ENCODE measurements at places on chromosomes 7 and 10.

GRCh38 chr10:6840201-6840691 lies 260.2 kb upstream of the PRKCQ start:
- no peaks in the 10 kb centered on the region for H3K4me1 ChIP-seq
- no peak overlapping the region for H3K4me3 ChIP-seq
- no peaks in the 10 kb centered on the region for H3K27me3 ChIP-seq
- H3K27ac ChIP-seq, result no peak overlapping the region
- DNase-seq, result no peak

DNA sequence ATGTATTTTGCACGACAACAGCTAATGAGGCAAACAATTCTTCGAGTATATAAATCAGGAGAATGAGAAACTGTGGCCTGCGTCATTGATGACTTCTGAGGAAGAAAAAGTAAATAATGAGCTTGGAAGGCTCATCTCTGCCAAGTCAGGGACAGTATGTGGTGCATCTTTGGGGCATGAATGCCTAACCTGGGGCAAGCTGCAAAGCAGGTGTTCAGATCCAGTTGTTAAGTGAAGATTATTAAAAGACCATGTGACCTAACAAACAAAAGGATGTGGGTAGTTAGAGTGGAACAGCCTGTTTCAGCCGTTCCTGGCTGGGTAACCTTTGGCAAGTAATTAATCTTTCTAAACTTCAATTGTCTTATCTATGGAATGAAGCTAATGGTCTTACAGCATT lies 93.0 kb downstream of the LYZL2 start:
- no peak for DNase-seq
- no peaks in the 10 kb centered on the region for H3K27me3 ChIP-seq

DNA sequence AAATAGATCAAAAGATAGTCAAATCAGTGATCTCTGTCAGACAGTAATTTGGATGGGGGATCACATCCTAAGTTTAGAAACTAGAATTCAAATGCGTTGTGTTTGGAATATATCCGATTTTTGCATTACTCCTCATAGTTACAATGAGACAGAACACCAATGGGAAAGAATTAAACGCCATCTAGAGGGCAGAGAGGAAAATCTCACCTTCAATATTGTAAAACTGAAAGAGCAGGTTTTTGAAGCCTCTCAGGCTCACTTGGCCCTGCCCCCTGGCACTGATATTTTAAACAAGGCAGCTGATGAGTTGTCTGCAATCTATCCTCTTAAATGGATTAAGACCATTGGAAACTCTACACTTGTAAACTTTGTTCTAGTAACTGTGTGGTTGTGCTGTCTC lies 17.7 kb downstream of the FRG2B start:
- no peak overlapping the region for H3K27ac ChIP-seq
- no peaks in the 10 kb centered on the region for H3K4me1 ChIP-seq
- no peaks in the 10 kb centered on the region for H3K36me3 ChIP-seq

DNA sequence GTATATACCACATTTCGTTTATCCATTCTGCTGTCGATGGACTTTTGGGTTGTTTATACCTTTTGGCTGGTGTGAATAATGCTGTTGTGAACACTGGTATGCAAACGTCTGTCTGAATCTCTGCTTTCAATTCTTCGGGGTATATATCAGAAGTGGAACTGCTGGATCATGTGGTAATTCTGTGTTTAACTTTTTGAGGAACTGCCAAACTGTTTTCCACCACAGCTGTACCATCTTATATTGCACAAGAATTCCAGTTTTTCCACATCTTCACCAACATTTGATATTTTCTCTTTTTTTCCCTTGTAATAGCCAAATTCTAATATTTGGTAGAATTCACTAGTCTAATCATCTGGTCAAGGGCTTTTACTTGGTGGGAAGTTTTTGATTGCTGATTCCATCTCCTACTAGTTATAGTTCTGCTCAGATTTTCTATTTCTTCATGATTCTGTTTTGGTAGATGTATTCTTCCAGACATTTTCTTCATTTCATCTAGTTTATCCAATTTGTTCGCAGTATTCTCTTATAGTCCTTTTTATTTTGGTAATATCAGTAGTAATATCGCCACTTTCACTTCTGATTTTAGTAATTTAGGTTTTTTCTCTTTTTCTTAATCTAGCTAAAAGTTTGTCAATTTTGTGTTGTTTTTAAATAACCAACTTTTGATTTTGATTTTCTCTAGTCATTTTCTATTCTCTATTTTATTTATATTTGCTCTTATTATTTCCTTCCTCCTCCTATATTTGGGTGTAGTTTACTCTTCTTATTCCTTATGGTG lies 271.2 kb downstream of the ZEB1 start:
- H3K36me3 ChIP-seq, result no peaks in the 10 kb centered on the region
- H3K4me3 ChIP-seq, result no peak overlapping the region
- no peak for DNase-seq
- H3K4me1 ChIP-seq, result peaks cover 4% of the 10 kb centered on the region
- H3K27ac ChIP-seq, result no peak overlapping the region

DNA sequence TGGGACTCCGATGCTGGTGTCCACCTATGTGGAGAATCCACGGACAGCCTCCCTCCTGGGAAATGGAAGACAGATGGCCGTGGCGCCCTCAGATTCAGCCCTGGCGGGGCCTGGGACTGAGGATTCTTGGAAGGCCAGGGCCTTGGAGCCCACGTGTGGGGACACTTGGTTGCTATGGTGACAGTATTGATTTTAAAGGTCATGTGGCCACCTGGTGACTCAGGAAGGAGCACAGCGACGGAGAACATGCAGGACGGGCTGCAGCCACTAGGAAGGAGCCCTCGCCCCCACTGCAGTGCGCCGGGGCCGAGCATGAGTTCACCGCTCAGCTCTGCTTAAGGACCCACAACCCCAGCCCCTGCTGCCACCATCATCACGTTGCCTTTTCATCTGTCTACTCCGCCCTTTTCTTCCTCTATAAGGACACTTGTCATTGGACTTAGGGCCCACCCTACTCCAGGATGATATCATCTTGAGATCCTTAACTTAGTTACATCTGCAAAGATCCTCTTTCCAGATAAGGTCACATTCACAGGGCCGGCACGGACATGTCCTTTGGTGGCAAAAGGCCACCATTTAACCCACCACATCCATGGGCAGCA lies 3.7 kb upstream of the STK32C start:
- peaks cover 3% of the 10 kb centered on the region for H3K4me1 ChIP-seq
- DNase-seq, result no peak
- H3K36me3 ChIP-seq, result no peaks in the 10 kb centered on the region
- H3K27me3 ChIP-seq, result peaks cover 14% of the 10 kb centered on the region

DNA sequence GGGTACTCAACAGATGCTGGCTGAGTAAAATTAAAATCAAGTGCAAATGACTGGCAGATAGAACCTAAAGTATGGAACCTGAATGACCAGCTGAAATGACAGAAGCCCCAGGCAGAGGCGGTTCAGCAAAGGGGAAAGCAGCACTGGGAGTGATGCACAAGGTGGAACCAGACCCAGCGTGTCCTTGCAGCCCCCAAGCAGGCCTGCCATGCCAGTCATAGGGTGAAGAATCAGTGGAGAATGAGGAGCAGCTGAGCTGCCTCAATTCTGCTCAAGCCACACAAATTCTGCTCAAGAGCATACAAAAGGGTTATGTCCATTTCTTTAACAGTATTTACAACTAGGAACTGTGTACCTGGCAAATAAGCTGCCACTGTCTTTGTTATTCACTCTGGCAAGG lies 8.7 kb downstream of the ACTR1A start:
- DNase-seq, result no peak
- no peaks in the 10 kb centered on the region for H3K36me3 ChIP-seq
- no peaks in the 10 kb centered on the region for H3K4me1 ChIP-seq
- no peak overlapping the region for H3K27ac ChIP-seq

- no peaks in the 10 kb centered on the region for H3K27me3 ChIP-seq
- H3K27ac ChIP-seq, result no peak overlapping the region
- H3K4me3 ChIP-seq, result no peak overlapping the region
- no peaks in the 10 kb centered on the region for H3K4me1 ChIP-seq
Measured at GRCh38 chr7:148144827-148145226, 445.7 kb upstream of the C7orf33 start.

GRCh38 chr7:151232917-151233701 lies 826 bp downstream of the CHPF2 start:
- H3K36me3 ChIP-seq, result peaks cover 19% of the 10 kb centered on the region
- 0 out of 2 replicates have a peak, but pooled peaks cover 2% of the 10 kb centered on the region for H3K4me1 ChIP-seq
- peak overlapping the region; percentile 60 for H3K4me3 ChIP-seq

DNA sequence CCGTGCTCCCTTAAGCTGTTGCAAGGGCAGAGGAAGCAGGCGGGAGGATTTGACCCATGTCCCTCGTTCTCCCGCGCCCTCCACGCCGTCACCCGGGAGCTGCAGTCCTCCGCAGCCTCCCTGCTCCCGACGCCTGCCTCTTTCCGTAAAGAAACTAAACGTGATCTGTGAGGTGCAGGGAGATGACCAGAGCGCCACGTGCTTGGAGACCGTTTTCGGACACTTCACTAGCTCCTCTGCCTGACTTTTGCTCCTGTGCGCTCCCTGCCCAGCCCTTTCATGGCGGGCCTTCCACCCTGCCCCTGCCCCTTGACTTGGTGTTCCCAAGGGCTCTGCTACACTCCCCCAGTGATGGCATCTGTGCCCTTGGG lies 171.2 kb downstream of the LSM5 start:
- no peak overlapping the region for H3K4me3 ChIP-seq
- no peaks in the 10 kb centered on the region for H3K27me3 ChIP-seq
- H3K27ac ChIP-seq, result no peak overlapping the region
- no peaks in the 10 kb centered on the region for H3K36me3 ChIP-seq
- no peak for DNase-seq

DNA sequence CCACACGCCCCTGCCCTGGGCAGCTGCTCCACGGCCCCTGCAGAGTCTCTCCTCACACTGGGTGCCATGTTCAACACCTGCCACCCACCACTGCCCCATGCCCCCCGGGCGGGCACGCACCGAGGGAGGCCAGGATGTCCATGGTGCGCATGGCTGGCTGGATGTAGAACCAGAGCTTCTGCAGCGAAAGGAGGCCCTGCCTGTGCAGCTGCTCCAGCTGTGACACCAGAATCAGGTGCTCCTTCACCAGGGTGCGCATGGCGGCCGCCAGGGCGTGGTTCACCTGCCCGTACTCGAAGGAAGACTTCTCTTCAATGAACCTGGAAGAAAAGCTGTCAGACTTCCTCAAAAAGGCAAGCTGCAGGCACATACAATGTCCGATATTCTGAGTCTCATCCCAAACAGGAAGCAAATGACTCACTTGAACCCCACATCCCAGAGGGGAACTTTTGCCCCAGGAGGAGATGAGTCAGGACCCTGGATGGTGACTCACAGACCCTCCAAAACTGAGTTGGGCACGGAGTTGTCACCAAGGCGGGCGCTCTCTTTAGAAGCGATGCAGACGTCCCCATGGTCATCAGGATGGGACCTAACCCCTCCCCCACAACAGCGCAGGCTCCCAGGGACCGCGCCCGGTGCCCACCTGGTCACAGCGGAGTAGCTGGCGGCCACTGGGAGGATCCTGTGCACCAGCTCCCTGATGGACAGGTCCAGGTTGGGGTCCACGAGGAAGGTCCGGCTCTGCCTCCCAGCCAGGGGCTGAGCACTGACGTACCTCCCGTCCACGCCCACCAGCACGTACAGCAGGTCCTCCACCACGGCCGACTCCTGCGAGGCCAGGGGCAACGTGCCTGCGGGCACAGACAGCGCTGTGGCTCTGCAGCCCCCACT lies 15.5 kb downstream of the TUBGCP2 start:
- DNase-seq, result no peak
- no peak overlapping the region for H3K27ac ChIP-seq
- H3K27me3 ChIP-seq, result no peaks in the 10 kb centered on the region

Data from iPS DF 6.9 (cell line).